Activated CD4-positive, CD25-positive, alpha-beta regulatory T cell treated with anti-CD3 and anti-CD28 coated beads, Interleukin-2, amount 50 U/mL, for 16 hours (primary cell): ENCODE measurements at places on chromosomes 6 and 20.

DNA sequence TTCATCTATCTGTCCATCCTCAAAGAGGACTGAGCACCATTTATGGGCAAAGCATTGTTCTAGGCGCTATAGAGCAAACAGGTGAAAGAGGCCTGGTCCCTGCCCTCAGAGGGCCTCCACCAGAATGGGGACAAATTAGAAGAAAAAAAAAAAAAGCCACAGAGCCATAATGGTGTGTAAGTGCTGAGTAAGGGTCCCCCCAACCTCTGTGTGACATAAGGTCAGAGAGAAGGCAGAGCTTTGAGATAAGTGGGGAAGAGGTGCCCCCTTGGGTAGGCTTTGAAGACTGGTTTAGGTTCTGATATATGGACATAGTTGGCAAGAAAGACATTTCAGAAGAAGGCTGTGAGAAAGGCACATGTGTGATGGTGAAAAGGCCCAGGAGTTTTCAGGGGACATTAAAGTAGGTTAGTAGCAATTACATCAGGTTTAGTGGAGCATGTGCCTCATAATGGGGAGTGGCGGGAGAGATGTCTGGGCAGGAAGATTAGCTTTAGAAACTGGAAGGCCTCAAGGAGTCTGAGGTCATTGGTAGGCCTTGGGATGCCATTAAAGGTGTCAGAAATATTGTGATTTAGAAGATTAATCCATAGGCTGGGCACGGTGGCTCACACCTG lies 15.3 kb upstream of the ZBTB9 start:
- DNase-seq, result no peak

- no peak for DNase-seq
These were observed 26.9 kb upstream of the CHMP4B start for GRCh38 chr20:33784225-33784624.

- no peak for DNase-seq
These were observed 65.1 kb downstream of the CNKSR3 start for GRCh38 chr6:154445417-154445816.

DNA sequence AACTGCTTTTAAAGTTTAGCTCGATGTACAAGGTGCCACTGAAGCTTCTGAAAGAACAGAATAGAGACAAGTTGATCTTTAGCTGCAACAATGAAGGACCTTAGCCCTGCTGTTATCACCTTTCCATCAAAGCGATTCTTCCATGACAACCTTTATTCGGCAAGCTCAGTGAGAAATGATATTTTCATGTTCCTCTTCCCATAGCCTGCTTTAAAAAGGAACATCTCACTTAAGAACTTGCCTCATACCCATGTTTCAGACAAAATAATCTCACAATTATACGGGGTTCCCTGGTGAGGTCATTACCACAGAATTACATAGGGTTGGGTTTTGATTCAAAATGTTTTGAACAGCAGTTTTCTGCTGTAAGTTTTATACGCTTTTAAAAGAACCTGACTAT lies 264.2 kb downstream of the THBS2 start:
- DNase-seq, result no peak

DNA sequence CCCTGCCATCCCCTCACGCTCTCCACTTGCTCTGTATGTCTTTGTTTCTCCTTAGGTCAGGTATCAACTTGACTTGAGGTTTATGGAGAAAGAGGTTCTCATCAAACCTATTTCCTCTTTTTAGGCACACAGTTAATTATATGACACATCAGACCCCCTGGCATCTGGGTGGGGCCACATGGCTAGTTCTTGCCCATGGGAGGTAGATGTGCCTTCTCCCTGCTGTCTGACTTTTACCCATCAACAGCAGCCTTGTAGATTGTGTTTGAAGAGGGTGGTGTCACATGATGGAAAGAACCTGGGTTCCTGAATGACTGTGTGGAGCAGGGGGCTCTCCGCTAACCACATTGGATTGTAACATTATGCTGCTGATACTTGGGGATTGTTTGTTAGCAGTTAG lies 7.2 kb upstream of the UQCC2 start:
- DNase-seq, result no peak

DNA sequence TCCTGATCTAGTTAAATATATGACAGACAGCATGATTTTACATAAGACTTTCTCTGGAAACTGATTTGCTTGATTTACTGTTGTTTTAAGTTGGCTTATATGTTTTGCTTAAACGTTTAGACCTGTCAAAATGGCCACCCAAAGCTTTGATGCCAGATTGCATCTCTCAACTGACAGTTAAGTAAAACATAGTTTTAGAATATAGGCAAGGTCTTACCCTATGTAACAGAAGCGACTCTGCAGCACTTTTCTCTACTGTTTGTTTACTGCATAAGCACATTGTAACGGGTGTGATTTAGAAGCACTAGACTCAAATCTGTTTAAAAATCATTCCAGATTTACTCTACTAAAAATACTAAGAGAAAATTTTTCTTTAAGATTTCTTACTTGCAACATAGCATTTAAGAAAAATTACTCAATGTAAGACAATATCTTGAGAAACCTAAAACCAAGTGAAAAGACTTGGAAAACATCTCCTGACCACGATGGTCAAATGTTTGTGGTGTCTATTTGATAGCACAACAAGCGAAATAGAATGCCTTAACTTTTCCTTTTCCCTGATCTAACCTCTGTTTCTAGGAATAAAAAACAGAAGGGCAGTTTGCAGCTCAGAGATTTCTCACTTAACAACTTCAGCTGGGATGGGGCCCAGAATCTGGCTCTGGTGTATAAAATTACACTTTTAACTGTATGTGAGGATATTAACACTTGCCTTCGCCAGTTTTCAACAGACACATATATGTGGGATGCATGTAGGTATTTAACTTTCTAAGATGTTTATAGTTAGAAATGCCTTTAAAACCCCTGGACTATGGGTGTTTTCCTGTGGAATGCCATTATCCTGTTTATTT lies 47.4 kb downstream of the AIG1 start:
- DNase-seq, result no peak

GRCh38 chr20:10502098-10502526 lies 67.0 kb downstream of the SLX4IP start:
- DNase-seq, result no peak

- no peak for DNase-seq
These were observed 291.7 kb upstream of the SPTLC3 start for GRCh38 chr20:12717061-12717460.

DNA sequence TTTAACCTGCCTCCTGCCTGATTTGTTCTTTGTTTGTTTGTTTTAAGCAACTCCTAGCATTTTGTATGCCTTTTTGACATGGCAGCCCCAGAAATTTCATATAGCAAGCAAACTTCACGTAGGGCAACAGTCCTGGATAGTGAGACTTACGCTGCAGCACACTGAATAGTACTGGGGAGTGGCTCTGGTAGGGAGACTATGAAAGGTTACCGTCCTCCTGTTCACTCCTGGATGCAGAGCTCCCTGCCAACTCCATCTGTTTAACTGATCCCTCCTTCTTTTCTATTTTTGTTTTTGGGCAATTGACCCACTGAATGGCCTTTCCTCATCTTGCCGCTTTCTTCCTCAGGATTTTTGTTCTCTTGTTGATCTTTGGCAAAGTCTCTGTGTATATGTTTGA lies 44.5 kb upstream of the BMP6 start:
- no peak for DNase-seq

- no peak for DNase-seq
These were observed 32.8 kb downstream of the PPP1R16B start for GRCh38 chr20:38838326-38838725.

- DNase-seq, result no peak
These were observed 39.9 kb upstream of the CDKN1A start for GRCh38 chr6:36638579-36638978.

GRCh38 chr6:155142168-155143028 lies 121.4 kb upstream of the CLDN20 start:
- DNase-seq, result no peak

DNA sequence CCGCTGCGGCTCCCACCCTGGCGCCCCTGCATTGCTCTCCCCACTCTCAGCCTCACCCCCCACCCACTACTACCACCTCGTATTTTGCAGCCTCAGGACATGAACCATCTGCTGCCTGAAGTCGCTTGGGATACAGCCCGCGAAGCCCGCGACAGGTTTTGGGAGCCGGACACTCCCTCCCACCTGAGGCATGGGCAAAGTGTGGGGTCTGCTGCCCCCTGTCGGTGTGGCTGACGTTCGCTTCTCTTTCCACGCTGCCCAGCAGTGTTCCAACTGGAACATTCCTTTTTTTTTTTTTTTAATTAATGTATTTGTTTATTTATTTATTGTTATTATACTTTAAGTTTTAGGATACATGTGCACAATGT lies 15.3 kb upstream of the LPA start:
- DNase-seq, result no peak

GRCh38 chr6:12772416-12772815 lies 55.8 kb downstream of the PHACTR1 start:
- no peak for DNase-seq

DNA sequence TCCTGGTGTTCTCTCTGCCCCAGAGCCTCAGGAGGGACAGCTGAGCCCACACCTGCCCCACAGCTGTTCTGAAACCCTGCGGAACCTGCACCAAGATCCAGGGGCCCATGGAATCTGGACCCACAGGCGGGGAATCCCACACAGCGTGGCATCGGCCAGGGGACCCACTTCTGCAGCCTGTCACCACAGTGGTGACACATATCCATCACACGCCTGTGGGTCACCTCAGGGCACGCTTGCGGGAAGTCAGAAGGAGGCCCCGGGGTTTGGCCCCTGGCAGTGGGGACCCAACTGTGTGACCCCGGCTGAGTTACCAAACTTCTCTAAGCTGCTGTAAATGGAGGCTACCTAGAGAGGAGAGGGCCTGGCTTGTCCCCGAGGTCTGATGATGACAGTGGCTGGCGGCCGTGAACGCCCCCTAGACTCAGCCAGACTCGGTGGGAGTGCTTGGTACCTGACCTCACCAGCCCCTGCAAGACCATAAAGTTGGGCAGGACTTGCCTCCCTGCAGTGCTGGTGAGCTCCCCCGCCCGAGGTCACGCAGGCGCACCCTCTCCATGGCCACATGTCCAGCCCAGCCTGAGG lies 2.3 kb upstream of the HRH3 start:
- no peak for DNase-seq

GRCh38 chr20:8427419-8428040 lies 295.5 kb downstream of the PLCB1 start:
- no peak for DNase-seq

DNA sequence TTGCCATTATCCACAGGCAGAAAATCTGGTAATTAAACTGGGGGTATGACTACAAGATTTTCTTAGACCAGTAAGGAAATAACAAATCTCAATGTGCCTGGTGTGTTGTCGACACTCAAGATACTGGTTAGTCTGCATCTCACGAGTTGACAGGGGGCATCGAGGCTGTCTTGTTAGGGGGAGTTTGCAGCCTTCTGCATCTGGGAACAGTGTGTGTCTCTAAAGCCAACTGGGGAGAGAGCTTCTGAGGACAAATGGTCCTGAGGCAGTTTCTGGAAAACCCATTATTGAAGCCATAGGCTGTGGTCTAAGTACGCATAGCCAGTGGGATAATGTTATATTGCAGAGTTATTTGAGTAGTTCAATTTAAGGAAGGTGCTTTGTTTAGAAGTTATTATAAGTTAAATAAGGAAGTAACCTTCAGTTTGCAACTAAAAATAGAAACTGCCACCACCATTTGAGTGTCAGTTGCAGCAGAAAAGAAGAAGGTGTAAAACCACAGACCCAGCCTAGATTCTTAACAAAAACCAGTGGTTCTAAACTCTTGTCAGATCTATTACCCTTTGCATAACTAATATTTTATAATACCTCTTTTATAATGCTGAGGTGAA lies 15.4 kb upstream of the MAPK13 start:
- DNase-seq, result no peak

DNA sequence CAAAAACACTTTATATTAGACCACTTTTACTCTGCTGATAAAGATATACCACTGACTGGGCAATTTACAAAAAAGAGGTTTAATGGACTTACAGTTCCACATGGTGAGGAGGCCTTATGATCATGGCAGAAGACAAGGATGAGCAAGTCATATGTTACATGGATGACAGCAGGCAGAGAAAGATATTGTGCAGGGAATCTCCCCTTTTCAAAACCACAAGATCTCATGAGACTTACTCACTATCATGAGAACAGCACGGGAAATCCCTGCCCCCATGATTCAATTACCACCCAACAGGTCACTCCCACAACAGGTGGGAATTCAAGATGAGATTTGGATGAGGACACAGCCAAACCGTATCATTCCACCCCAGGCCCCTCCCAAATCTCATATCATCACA lies 1383.8 kb upstream of the MAP3K7 start:
- DNase-seq, result no peak

GRCh38 chr20:62678553-62678952 lies 30.1 kb upstream of the NTSR1 start:
- no peak for DNase-seq
